ENCODE measurements at places on chromosomes 5 and 9. TPM values are rescaled to one million over a fixed set of nuclear protein-coding genes. Genes with fewer than 3 reads are reported as not detected.
A peak's percentile ranks its signal among the peaks of the same experiment; 100 is the strongest.

GRCh38 chr5:147167529-147167928 lies 67.3 kb upstream of the STK32A start:
- DNase-seq, result no peak

The MAMDC4 gene
- 8.8 TPM for total RNA-seq

DNA sequence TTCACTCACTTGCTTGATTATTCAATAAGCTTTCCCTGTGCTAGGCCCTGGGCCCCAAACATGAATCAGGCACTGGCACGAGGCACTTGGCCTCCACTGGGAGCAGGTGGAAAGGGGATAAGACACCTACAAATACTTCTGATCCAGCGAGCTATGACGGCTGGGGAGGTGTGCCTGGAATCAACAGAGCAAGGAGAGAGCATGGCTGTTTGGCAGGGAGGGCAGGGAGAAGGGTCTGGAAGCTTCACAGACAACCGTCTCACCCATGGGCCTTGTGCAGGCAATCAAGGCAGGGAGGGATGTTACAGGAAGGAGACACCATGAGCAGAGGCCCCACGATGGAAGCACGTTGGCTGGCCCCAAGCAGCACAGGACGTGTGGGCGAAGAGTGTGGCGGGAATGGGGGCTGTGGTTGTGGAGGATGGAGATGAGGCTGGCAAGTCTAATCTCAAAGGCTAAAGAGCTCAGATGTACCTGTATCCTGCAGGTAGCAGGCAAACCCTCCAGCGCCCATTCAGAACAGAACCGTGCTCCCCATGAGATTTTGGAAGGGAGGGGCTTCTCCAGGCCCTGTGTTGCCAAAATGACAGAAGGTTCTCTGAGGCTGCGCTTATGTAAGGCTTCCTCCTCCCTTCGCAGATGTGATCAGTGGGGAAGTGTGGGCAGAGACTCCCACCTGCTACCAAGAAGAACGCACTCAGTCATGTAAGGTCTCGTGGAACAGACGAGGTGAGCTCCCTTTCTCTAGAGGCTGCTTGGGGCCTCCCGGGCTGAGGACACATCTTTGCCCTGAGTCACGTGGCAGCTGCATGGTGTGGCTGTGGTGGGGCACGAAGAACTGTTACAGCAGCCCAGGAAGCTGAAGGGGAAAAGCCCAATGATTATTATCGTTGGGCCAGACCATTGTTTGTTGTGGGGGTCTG lies 189.7 kb downstream of the DAB2IP start:
- DNase-seq, result no peak

GRCh38 chr5:104513121-104513602 lies 950.6 kb upstream of the NUDT12 start:
- DNase-seq, result peak; percentile 43

The SPINK13 gene
- total RNA-seq, result not detected

- no peak for DNase-seq
Observed at GRCh38 chr5:76851728-76852369, 2.0 kb downstream of the S100Z start.

GRCh38 chr9:5696884-5697283 lies 68.0 kb downstream of the RIC1 start:
- no peak for DNase-seq

- no peak for DNase-seq
Observed at GRCh38 chr5:130580264-130580663, 584.8 kb downstream of the HINT1 start.

GRCh38 chr9:78438211-78438610 lies 141.3 kb downstream of the PSAT1 start:
- no peak for DNase-seq

DNA sequence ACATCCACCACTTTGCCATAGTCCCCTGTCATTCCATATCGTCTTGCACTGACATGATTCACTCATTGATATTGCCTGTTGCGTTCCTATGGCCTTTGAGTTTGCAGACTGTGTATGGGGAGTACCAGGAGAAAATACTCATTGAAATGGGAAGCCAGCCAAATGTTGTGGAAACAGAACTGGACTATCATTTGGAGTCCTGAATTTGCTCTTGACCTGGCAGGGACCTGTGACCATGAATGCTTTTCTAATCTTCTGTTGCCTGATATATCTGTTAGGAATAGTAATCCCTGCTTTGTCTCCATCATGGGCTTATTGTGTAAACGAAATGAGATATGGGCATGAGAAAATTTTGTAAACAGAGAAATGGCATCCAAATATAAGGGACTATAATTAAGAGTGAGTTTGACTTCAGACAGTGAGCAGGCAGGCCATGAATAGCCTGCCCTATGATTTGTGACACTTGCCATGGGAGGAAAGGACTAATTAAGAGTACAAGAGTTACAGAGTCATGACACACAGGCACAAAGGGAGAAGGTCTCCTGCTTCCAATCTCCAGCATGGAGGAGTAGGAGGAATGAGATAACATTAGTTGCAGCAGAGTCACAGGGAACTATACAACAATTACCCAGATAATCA lies 572.9 kb upstream of the SGCD start:
- no peak for DNase-seq

The PPP1R26 gene
- 17.2 TPM for total RNA-seq

The SLC22A4 gene
- 7.3 TPM for total RNA-seq

- DNase-seq, result peak; percentile 89
Observed at GRCh38 chr9:80378669-80379293, 807.0 kb downstream of the TLE4 start.

GRCh38 chr5:168874713-168875380 lies 295.7 kb upstream of the PANK3 start:
- DNase-seq, result no peak

DNA sequence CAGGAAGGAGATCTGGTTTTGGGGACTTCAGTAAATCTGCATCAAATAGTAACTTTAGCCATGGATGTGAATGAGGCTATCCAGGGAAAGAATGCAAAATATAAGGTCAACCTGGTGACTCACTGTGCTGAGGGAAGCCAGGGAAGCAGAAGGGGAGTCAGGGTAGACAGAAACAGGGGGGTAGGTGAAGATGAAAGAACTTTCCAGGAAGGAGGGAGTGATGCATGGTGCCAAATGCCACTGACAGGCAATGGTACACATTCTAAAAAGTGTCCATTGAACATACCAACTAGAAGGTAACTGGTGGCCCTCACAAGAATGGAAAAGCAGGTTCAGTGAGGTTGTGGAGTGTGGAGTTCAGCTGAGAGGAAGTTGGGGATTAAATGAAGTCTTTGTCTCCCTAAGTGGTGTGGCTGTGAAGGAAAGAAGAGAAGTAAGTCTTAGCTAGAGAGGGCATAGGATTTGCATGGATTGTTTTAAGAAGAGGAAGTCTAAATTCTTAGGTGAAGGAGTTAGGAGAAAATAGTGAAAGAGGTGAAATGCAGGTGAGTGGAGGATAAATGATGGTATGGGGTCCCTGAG lies 35.5 kb downstream of the PALM2AKAP2 start:
- DNase-seq, result peak; percentile 37

The NINJ1 gene
- 92.2 TPM for total RNA-seq

DNA sequence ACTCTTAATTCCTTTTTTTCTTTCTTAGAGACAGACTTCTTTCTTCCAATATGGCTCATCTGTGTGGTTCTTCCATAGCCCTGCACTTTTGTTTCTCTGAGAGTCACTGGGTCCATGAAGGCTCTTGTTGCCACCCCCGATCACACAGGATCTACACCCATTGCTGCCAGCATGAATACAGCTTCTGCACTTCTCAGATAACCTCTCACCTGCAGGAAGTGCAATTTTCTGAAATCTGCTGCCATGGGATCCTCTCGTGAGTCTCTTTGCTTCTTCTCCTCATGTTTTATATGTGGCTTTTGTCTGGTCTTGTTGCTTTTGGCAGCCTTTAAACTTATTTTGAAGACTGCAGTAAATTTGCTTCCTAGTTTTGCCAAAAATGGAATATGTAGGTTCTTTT lies 171.2 kb downstream of the TMEM167A start:
- DNase-seq, result no peak

DNA sequence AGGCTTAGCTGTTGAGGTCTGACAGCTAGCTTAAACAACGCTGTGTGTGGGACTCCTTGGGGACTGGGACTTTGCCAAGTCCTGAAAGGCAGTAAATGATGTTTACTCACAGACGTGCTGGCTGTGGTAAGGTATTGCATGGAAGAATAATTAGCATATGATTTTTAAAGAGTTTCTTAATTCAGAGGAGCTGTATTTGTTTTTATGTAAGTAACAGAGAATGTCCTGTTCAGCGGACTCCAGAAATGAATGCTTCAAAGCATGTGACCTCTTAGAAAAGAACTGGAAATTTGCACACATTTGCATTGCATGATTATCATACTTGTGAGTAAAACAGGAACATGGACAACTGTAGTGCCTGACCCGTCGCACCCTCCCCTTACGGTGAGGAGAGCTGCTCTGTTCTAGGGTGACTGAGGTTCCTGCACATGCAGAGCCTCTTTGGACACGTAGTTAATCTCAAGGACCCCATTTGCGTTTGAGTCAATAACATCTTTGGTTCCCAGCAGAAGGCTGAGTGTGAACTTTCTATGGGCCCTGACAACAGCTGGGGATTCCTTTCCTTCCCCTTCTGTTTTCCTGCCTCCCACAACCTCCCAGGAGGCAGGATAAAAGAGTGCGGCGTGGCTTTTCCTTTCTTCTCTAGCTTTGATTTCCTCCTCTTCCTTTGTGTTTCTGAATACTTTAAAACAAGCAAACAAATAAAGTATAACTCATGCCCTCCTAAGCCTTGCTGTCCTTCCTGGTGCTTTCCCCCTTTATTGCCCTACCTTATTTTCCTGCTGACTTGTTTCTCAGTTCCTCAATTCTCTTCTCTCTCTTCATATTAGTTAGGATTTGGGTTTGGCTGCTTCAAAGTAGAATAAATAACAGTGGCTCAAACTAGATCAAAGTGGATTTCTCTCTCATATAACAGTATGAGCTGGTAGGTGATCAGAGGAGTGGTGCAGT lies 157.2 kb upstream of the CD180 start:
- DNase-seq, result no peak

- no peak for DNase-seq
Observed at GRCh38 chr5:111557686-111558085, 45.4 kb upstream of the STARD4 start.

GRCh38 chr9:123049589-123050222 lies 16.2 kb downstream of the GPR21 start:
- no peak for DNase-seq
